CD4-positive, alpha-beta memory T cell (primary cell): ENCODE measurements at places on chromosomes 4 and X. TPM values are rescaled to one million over a fixed set of nuclear protein-coding genes. Genes with fewer than 3 reads are reported as not detected.

DNA sequence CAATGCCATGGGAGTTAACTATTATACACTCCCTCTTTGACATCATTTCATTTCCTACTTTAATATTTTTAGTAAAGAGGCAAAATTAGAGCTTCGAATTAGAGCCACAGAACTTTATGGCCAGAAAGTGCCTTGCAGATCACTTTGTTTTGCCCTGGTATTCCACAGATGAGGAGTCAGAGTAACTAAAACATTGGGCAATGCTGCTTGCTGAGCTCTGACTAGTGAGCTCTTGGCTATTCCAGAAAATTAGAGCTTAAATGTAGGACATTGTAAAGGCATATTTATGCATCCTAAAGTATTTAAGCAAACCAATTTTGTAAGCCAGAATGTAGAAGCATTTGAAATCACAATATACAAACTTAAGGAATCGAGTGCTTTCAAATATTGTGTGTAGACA, 6.3 kb upstream of the ZNF827 start:
- H3K36me3 ChIP-seq, result no peaks in the 10 kb centered on the region
- no peak overlapping the region for H3K4me3 ChIP-seq
- no peaks in the 10 kb centered on the region for H3K27me3 ChIP-seq
- no peak overlapping the region for H3K27ac ChIP-seq
- H3K4me1 ChIP-seq, result no peaks in the 10 kb centered on the region

DNA sequence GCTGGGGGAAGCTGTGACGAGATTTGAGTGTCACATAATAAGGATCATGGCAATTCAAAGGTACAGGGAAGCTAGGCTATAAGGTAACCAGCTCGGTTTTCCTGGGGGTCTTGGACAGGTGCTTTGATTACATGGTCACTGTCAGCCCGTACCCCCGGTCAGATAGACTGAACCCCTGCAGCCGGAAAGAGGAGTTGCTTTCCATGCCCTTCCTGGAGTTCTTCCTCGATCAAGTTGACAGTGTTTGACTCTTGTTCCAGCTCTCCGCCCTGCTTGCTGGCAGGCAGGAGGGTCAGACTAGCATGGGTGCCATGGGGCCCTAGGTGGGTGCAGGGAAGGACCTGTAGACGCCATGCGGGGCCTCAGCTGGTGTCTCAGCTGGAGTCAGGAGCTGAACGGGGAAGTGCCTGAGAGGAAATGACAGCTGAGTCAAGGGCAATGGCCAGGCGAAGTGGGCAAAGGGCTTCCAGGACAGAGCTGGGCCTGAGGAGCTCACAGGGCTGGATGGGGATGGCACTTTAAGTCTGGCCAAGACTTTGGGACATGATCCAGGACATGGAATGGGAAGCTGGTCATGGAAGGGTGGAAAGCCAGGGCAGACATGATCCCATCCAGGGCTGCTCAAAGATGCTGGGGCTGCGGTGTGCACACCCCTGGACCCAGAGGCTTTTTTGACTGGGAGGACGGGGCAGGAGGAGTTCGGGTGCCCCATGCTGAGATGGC, 1.6 kb downstream of the TMEM187 start:
- H3K4me1 ChIP-seq, result peaks cover 19% of the 10 kb centered on the region
- H3K4me3 ChIP-seq, result peak overlapping the region; percentile 16
- DNase-seq, result no peak
- no peaks in the 10 kb centered on the region for H3K27me3 ChIP-seq
- H3K27ac ChIP-seq, result peak overlapping the region; percentile 99

GRCh38 chrX:130260316-130260715, 8.4 kb downstream of the ZNF280C start:
- H3K27ac ChIP-seq, result no peak overlapping the region
- no peaks in the 10 kb centered on the region for H3K4me1 ChIP-seq
- no peaks in the 10 kb centered on the region for H3K36me3 ChIP-seq
- no peak overlapping the region for H3K4me3 ChIP-seq

- peaks cover 10% of the 10 kb centered on the region for H3K36me3 ChIP-seq
- no peak overlapping the region for H3K4me3 ChIP-seq
- no peaks in the 10 kb centered on the region for H3K27me3 ChIP-seq
- H3K27ac ChIP-seq, result no peak overlapping the region
Observed at GRCh38 chrX:150625875-150626274, 57.5 kb downstream of the MTM1 start.

DNA sequence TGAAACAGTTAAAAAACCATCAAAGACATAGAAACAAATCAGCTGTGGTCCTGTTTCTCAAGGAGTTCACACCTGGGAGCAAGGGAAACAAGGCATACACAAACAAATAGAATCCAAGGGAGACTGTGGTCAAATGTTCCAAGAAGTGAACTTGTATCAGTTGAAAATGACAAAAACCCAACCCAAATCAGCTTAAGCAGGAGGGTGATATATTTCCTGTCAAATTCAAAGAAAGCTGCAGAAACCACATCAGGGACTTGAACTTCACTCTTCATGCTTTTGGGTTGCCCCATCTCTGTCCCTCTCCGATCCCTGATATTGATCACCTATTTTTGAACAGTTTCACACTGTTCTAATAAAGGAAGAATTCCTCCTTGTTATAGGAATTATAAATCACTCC, 148.6 kb upstream of the FMR1 start:
- H3K4me1 ChIP-seq, result no peaks in the 10 kb centered on the region
- H3K27ac ChIP-seq, result no peak overlapping the region
- no peaks in the 10 kb centered on the region for H3K27me3 ChIP-seq
- no peaks in the 10 kb centered on the region for H3K36me3 ChIP-seq
- no peak for DNase-seq

- no peaks in the 10 kb centered on the region for H3K27me3 ChIP-seq
- no peak overlapping the region for H3K27ac ChIP-seq
- no peaks in the 10 kb centered on the region for H3K4me1 ChIP-seq
- H3K4me3 ChIP-seq, result no peak overlapping the region
Observed at GRCh38 chr4:103915224-103915869, 195.6 kb upstream of the TACR3 start.

DNA sequence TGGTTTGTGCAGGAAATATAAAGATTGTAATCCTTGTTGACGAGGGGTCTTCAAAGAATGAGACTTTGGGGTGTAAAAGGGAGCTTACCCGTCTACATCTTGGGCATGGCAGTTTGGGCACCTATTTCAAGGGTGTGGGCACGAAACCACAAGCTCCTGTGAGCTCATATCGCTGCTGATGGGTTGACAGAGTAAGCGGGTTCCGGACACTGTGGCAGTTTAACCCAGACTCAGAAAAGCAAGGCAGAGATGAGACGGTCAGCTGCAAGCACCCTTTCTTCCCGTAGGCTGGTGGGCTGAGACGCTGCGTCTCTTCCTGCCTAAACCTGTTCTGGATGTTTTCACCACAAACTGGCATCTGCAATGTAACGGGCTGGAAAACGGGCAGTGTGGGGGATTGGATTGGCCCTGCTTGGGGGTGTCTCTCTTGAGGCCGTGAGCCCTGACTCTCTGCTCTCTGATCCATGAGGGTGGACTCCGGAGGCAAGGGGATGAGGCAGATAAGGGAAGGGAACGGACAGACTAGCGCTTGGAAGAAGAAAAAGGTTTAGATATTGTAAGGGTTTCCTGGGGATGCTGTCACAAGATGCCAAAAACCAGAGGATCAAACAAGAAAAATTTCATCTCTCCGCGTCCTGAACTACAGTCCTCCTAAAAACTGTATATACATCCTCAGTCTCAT, 237.5 kb downstream of the SHOX start:
- no peaks in the 10 kb centered on the region for H3K4me1 ChIP-seq
- no peak for DNase-seq

GRCh38 chr4:42339935-42340406, 57.3 kb upstream of the SHISA3 start:
- no peaks in the 10 kb centered on the region for H3K4me1 ChIP-seq
- H3K4me3 ChIP-seq, result no peak overlapping the region
- H3K27me3 ChIP-seq, result no peaks in the 10 kb centered on the region
- DNase-seq, result no peak

GRCh38 chr4:156193106-156193505, 239.4 kb upstream of the CTSO start:
- DNase-seq, result no peak
- H3K36me3 ChIP-seq, result no peaks in the 10 kb centered on the region
- no peak overlapping the region for H3K4me3 ChIP-seq
- no peak overlapping the region for H3K27ac ChIP-seq
- no peaks in the 10 kb centered on the region for H3K4me1 ChIP-seq

DNA sequence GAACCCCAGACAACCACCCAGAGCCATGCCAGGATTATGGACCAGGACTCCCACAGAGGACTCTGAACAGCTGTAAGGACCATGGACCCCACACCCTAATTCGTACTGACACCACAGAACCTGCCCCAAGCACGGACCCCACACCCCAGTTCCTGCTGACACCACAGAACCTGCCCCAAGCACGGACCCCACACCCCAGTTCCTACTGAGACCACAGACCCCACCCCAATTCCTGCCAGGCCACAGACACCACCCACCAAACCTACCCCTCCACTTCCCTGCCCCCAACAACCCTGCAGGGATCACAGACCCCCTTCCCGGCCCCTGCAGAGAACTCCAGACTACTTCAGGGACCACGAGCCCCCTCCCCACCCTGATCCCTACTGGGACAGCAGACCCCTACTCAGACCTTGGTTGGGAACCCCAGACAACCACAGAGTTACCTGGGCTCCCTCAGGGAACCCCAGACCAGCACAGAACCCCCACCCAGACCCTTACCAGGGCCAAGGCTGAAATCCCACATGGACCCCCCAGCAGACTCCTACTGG, 1.4 kb upstream of the DHRSX start:
- peaks cover 33% of the 10 kb centered on the region for H3K4me1 ChIP-seq
- no peak overlapping the region for H3K4me3 ChIP-seq
- no peaks in the 10 kb centered on the region for H3K36me3 ChIP-seq
- DNase-seq, result no peak
- H3K27me3 ChIP-seq, result no peaks in the 10 kb centered on the region

DNA sequence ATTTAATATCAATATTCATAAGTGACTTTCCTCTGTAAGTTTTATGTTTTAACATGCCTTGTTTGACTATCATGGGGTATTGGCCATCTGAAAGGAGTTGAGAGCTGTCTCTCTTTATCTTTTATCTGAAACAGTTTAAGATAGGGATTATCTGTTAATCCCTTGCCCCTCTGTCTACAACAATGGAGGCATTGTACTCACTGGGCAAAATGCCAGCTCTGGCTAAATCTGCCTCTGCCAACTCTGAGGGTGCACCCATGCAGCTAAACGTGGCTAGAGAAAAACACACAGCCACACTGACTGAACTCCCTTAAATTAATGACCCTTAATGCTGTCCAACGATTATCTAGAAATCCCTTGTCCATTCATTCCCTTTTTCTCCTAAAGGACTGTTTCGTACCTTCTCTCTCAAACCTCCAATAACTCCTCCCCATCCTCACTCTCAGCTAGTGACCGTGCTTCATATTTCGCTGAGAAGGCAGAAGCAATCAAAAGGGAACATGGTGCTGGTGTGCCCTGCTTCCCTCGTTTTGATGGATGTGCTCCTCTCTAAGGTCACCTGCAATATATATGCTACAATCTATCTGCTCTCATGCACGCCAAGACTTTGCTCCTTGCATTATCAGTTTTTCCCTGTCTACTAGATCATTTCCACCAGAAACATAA, 10.3 kb downstream of the PHKA2 start:
- H3K4me1 ChIP-seq, result no peaks in the 10 kb centered on the region
- no peaks in the 10 kb centered on the region for H3K36me3 ChIP-seq
- DNase-seq, result no peak
- H3K27me3 ChIP-seq, result no peaks in the 10 kb centered on the region
- H3K27ac ChIP-seq, result no peak overlapping the region

GRCh38 chrX:133229361-133229760, 11.2 kb upstream of the TFDP3 start:
- no peaks in the 10 kb centered on the region for H3K27me3 ChIP-seq
- no peak overlapping the region for H3K4me3 ChIP-seq
- no peak for DNase-seq

PAGE2 gene
- not detected for total RNA-seq

USP51 gene
- 2.7 TPM for total RNA-seq

MID2 gene
- total RNA-seq, result 20.0 TPM

CXCL10 gene
- 0.76 TPM for total RNA-seq

MAGEA2 gene
- total RNA-seq, result not detected

IL15 gene
- total RNA-seq, result 6.1 TPM
